ENCODE measurements at places on chromosomes 16 and 17.

- DNase-seq: peak; percentile 35
Measured at GRCh38 chr17:56597495-56597990, 4.0 kb downstream of the NOG start.

DNA sequence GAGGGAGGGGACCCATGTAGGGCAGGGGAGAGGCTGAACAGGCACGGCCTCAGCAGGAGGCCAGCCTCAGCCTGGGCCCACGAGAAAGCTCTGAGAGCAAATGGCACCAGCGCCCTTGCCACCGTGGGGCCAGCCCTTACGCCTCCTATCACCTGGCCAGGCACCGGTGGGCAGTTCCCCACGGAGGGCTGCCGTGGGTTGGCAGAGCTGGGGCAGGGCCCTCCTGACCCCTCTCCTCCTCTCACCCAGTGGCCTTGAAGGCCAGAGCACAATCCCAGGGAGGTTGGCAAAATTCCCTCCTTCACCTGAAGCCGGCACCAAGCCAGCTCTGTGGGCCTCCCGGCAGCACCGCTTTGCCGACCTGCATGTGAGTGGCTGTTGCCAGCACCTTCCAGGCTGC, 53.1 kb upstream of the ENPP7 start:
- no peak for DNase-seq

DNA sequence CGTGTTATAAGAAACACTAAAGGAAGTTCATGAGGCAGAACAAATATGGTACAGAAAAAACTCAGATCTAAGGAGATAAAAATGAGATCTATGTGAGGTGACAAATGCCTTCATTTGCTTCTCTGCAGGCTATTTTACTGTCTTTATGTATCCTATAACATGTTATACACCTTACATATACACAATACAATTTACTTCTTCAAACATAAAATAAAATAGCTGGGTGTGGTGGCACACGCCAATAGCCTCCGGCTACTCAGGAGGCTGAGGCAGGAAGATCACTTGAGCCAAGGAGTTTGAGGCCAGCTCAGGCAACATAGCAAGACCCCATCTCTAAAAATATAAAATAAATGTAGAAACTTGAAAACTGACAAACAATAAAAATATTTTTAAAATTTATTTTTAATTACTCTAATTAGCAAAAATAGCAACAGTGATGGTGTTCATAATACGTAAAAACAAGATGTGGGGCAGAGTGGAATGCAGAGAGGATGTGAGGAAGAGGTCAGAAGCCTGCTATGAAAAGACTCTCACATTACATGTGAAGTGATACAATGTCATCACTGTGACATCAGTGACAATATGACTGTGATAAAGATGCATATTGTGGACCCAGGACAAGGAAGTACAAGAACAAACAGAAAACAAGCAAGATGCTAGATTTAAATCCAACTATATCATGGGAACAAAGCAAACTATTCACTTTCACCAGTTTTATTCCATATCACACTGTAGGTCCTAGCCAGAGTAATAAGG, 31.0 kb downstream of the VPS53 start:
- DNase-seq: no peak

DNA sequence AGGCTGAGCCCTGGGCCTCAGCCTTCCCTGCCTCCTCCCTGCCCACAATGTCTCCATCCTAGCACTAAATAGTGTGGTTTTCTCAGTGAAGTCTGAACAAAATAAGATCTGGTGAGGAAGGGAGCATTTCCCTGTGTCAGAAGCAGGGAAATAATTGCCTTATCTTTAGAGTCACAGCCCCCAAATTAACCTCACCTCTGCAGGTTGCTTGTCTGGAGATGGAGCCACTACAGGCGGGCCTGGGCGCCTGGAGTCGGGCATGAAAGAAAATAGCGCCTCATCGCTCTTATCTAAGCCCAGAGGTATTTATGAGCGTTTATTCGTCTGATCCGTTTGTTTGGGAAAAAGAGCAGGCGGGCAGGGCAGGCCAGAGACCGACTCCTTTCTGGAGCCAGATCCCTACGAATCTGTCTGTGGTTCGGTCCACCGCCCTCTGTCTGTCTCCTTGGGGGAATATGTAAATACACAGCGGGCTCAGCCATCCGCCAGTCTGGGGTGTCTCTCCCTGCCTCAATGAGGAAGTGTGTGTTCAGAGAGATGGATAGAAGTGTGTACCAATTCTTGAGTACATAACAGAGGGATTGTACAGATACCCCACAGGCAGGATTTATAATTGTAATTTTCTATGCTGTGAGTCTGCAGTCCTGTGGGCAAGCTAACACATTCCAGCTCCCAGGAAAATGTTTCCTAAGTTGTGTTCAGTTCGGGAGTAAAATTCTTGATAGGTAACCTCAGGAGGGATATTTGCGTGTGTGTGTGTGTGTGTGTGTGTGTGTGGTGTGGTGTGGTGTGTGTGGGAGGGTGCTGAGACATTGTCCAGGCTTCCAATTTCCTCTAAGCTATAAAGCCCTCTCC, 4.3 kb downstream of the HOXB6 start:
- no peak for DNase-seq

- no peak for DNase-seq
Measured at GRCh38 chr16:88635671-88636319, 2.6 kb upstream of the IL17C start.

GRCh38 chr16:65808790-65809189, 557.7 kb upstream of the CDH5 start:
- no peak for DNase-seq

DNA sequence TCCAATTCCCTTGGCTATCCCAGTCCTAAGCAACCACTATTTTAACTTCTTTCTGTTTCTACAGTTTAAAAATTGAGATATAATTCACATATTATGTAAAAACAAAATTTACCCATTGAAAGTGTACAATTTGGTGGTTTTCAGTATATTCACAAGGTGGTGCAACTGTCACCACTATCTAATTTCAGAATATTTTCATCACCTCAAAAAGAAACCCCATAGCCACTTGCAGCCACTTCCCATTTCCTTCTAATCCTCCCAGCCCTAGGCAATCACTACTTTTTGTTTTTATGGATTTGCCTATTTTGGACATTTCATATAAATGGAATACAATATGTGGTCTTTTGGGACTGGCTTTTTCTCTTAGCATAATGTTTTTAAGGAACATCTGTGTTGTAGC, 36.1 kb upstream of the NACA2 start:
- no peak for DNase-seq

DNA sequence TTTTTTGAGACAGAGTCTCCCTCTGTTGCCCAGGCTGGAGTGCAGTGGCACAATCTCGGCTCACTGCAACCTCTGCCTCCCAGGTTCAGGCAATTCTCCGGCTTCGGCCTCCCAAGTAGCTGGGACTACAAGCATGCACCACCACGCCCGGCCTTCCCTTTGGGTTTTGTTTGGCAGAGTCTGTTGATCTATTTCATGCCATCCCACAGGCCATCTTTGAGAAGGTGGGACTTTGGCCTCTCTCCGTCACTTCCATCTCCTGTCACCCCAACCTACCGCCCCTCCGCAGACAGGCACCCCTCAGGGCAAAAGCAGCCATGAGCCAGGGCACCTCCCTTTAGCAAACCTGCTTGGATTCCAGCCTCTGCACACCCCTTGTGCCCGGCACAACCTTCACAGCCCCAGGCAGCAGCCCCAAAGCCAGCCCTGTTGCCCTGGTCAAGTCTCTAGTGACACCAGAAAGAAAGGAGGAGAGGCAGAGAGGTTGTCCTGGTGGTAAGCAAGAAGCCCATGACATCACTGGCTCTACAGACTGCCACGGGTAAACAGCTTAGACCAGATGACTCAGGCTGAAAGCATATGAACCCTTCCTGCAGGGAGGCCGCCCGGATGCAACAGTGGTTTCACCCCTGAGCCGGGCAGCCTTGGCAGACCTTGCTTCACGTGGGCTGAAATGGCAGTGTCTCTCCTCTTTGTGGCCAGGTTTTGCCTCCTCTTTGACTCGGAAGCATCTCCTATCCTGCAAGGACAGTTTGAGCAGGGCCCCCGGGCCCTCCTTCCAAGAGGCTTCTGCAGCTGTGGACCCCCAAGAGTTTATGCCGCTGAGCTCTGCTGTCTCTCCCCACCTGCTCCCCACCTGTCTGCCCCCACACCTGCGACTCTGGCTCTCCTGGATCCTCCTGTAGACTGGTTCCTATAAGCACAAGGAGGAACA, 8.1 kb upstream of the TIMP2 start:
- DNase-seq: peak; percentile 36

DNA sequence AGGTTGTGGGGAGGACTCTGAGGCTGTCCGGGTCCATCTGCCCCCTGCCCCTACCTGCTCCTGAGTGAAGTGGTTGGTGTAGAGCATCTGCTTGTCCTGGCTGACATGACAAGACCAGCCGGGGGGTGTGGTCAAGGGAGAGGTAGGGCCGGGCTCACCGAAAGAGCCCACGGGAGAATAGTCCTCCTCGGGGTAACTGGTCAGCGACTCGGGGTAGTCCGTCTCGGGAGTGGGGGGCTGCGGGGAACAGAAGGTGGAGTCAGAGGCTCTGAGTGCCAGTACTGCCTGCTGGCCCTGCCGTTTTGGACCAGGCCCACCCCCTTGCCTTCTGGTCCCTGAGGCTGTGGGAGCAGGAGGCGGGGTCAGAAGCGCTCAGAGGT, 27.8 kb downstream of the ARHGAP27 start:
- no peak for DNase-seq

GRCh38 chr17:40311575-40311974, 2.6 kb downstream of the RARA start:
- DNase-seq: no peak

DNA sequence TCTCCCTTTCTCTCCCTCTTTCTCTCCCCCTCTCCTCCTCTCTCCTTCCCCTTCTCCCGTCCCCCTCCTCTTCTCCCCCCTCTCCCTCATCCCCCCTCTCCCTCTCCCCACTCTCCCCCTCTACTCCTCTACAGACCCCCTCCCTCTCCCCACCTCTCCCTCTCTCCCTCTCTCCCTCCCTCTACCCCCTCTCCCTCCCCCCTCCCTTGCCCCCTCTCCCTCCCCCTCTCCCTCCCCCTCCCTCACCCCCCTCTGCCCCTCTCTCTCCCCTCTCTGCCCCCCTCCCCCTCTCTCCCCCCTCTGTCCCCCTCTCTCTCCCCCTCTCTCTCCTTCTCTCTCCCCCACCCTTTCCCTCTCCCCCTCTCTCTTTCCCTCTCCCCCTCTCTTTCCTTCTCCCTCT, 352.9 kb downstream of the UTP18 start:
- no peak for DNase-seq

DNA sequence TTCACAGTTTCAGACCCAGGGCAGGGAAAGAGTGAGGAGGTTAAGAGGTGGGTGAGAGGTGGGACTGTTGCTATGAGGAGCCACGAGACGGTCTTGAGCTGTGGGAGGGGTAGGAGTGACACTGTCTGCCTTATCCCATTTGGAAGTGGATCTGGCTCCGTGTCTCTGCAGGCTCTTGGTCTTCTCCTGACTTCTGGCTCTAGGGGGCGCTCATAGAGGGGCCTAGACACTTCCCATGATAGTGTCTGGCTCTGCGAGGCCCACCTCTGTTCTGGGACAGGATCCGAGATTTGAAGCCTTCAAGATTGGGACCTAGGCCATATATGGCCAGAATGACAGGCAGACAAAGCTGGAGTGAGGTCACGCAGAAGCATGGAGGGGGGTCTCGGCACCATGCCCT, 204.5 kb downstream of the GSG1L start:
- no peak for DNase-seq

DNA sequence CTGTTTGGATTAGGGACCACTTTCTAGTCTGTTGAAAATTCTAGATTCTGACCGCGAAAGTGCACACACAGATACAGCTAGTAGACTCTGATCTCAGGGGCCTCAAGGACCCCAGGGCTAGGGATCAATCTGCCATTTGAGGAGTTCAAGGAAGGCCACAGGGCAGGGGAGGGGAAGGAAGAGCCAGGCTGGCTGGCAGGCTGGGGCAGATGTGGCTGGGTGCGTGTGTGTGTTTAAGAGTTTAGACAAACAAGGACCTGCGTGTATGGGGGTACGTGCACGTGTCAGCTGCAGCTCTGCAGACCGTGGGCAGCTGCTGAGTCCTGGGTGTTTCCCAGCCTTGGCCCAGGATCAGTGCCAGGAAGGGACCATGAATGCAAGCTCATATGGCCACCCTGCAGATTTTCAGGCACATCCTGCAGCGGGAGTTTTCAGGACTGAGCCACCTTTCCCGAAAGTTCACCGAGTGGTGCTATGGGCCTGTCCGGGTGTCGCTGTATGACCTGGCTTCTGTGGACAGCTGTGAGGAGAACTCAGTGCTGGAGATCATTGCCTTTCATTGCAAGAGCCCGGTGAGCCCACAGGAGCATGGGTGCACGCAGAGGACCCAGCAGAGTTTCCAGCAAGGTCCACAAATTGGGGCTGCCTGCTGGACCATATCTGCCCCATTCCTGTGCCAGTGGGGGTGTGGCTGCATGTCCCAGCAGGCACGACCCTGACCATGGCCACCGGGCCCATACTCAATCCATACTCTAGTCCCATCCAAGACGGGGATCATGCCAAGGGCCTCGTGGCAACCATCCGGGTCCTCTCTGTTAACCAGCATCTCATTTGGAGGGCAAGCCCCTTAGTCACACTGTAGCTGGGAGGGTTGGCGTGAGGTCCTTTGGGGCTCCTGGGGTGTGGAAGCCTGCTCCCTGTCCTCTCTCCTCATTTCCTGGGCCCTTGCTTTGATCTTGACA, 10.6 kb downstream of the TRPV2 start:
- no peak for DNase-seq

DNA sequence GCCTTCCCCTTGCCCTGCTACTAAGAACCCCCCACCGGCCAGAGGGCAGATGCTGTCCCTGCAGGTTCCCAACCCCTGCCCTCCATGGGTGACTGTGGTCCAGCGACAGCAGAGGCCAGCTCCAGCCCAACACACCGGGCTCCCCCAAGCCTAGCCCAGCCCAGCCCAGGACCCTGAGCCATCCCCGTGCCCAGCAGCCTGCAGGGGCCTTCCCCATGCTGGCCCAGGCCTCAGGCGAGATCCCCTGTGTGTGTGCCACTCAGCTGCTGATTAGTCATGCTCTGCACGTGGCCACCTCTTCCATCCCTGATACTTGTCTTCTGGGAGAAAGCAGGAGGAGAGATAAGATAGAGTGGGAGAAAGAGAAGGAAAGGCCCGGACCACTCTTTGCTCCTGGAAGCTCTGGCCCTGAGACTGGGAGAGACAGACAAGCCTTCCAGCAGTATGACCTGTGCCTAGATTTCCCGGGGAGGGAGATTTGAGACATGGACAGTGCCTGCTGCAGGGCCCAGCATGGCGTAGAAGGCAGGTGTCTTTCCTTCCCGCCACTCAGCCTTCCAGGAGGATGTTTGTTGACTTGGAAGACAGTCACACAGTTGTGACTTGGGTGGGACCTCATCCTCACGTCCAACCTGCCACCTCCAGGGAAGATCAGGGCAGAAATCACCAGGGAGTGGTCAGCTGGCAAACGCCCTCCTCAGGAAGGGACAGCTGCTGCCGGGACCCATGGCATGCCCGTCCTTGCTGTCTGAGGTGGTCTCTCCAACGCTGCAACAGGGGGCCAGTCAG, 41.3 kb upstream of the RASD1 start:
- DNase-seq: no peak

DNA sequence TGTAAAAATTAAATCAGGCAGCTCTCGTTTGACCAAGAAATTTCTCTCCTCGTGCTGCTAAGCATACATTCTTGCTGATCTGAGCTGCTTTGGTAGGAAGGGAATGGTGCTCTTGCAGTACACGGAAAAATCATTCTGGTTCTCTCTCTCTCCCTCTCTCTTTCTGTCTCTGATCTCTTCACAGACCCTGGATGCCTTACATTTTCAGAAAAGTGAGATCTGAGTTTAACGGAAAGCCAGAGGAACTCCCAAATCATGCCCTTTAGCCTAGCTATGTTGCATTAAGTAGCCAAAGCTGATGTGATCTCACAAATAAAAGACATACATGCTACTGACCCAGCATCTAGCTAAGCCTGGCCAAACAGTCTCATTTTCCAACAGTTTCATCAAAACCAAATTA, 4.0 kb downstream of the CA10 start:
- DNase-seq: no peak

- DNase-seq: no peak
Measured at GRCh38 chr17:41731836-41732235, 2.6 kb downstream of the HAP1 start.

Measured in activated naive CD8-positive, alpha-beta T cell treated with anti-CD3 and anti-CD28 coated beads, Interleukin-2, amount 50 U/mL, for 24 hours (primary cell).